SJCRH30 (cell line): ENCODE measurements at places on chromosomes 7 and 10. TPM values are rescaled to one million over a fixed set of nuclear protein-coding genes. Genes with fewer than 3 reads are reported as not detected.

Gene PLEKHS1
- total RNA-seq, result 6.1 and 7.3 TPM in 2 replicates

Gene SPDYE16
- total RNA-seq, result 0.10 TPM in 1 of 2 replicates, not detected in the other

Gene MYL7
- total RNA-seq, result not detected in 2 replicates

GRCh38 chr10:112677689-112678088, 230.7 kb downstream of the VTI1A start:
- H3K27me3 ChIP-seq, result no peaks in the 10 kb centered on the region
- no peak overlapping the region for H3K4me3 ChIP-seq
- H3K36me3 ChIP-seq, result no peaks in the 10 kb centered on the region
- DNase-seq, result no peak
- H3K4me1 ChIP-seq, result no peaks in the 10 kb centered on the region

DNA sequence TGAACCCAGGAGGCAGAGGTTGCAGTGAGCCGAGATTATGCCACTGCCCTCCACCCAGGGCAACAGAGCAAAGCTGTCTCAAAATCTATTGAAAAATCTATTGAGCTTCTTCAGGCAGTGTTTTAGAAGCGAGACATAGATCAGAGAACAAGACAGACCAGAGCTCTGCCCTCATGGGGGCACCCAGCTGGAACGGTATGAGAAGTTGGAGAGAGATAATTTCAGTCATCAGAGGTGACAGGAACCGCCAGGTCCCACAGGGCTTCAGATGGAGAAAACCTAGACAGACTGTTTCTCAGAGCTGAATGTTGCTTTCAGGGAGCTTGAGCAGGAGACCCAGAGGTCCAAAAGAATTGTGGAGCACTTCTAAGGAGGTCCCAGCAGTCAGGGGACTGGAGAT, 14.2 kb upstream of the GTF2IRD1 start:
- no peak overlapping the region for H3K4me3 ChIP-seq
- no peaks in the 10 kb centered on the region for H3K27me3 ChIP-seq
- no peak for DNase-seq

GRCh38 chr10:44334621-44335184, 50.2 kb downstream of the CXCL12 start:
- DNase-seq, result peak; percentile 31
- H3K4me3 ChIP-seq, result no peak overlapping the region
- 0 out of 2 replicates have a peak overlapping the region, but pooled peaks have one; percentile 21 for H3K27ac ChIP-seq
- H3K4me1 ChIP-seq, result peaks cover 7% of the 10 kb centered on the region; the same call in 1 of the 2 replicates

- H3K27me3 ChIP-seq, result no peaks in the 10 kb centered on the region
- H3K4me1 ChIP-seq, result no peaks in the 10 kb centered on the region
- no peak overlapping the region for H3K4me3 ChIP-seq
These were observed 56.2 kb downstream of the PLCE1 start for GRCh38 chr10:94049911-94050310.

GRCh38 chr7:138478499-138478908, 18.4 kb downstream of the TRIM24 start:
- H3K4me3 ChIP-seq, result no peak overlapping the region
- H3K36me3 ChIP-seq, result no peaks in the 10 kb centered on the region
- peaks cover 3% of the 10 kb centered on the region; the same call in 1 of the 2 replicates for H3K4me1 ChIP-seq
- no peak for DNase-seq

DNA sequence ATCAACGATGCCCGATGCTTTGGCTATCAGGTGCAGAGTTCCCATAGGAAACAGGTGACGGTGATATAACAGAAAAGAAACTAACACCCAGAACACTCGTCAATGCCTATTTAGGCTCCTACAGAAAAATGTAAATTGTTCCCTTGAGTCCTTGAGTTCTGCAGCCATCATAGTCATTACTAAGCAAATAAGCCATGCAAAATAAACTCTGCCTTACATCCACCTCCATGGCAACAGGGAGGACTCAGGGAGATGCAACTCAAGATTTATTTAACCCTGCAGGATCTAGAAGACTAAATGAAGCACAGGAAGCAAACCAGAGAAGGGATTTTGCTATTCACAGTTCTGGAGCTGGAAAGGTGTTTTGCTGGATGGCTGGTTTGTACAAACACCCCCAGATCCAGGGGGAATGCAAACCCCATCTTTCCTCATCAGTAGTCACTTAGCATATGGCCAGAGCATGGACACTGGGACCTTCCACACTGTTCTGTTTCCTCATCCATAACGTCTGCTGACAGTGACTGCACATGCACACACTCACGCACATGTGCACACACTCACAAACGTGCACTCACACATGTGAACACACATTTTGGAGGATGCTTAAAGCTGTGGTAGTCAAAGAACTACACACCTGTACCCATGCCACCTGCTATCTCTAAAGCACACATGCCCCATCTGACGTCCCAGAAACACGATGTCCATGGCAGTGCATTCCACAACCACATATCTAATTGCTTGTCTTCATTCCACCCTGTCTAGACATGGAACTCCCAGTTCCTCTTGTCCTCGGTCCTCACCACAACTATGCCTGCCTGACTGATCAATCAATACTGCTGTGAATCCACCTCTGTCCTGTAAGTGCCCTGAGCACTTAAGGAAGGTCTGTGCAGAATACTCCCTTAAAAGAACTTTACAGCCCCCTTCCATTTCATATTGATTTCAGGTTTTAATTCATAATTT, 178.2 kb downstream of the COBL start:
- DNase-seq, result no peak
- H3K36me3 ChIP-seq, result no peaks in the 10 kb centered on the region
- H3K27me3 ChIP-seq, result peaks cover 3% of the 10 kb centered on the region; the same call in 1 of the 2 replicates
- no peak overlapping the region for H3K4me3 ChIP-seq

DNA sequence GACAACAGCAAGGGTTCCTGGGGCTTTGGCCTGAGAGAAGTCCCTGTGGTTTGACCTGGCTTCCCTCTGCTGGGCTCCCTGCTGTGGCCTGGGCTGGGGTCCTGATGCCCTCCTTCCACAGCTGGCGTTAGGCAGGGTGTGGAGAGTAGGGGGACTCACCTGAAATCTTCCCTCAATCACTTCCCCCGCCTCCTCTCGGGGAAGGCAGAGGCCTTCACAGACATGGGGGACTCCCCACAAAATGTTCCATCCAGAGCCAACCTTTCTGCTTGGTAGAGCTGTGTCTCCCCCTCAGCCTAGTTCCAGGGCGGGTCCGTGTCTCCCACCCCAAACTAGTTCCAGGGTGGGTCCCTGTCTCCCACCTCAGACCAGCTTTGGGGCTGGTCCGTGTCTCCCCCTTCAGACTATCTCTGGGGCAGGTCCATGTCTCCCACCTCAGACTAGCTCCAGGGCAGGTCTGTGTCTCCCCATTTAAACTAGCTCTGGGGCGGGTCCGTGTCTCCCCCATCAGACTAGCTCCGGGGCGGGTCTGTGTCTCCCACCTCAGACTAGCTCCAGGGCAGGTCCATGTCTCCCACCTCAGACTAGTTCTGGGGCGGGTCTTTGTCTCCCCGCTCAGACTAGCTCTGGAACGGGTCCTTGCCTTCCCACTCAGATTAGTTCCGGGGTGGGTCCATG, 2.2 kb downstream of the PVRIG start:
- DNase-seq, result no peak
- H3K4me3 ChIP-seq, result no peak overlapping the region
- no peaks in the 10 kb centered on the region for H3K4me1 ChIP-seq
- no peak overlapping the region for H3K27ac ChIP-seq
- H3K27me3 ChIP-seq, result no peaks in the 10 kb centered on the region

DNA sequence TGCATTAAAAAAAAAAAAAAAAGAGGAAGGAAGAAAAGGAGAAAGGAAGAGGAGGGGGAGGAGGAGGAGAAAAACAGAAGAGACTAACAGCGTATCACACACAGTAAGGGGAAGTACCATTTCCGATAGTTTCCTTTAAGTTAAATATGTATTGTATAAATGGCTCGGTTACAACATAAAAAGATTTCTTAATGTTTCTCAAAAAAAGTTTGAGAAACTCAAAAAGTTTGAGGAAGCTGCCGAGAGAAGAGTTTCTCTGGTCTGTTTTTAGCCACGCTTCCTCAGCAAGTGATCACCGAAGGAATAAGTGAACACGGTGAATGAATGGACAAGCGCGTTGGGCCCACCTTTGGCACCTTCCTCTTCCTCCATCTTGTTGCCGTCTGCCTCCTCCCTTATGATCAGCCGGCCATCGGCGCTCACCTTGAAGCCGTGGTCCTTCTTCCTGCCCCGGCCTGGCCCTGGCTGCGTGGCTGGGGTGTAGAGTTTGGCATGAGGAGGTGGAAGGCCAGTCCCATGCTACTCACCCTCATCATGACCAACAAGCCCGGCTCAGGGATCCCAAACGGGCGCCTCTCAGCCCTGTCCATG, 31.3 kb upstream of the FRAT2 start:
- DNase-seq, result no peak
- no peak overlapping the region for H3K4me3 ChIP-seq
- H3K36me3 ChIP-seq, result peaks cover 48% of the 10 kb centered on the region
- no peaks in the 10 kb centered on the region for H3K4me1 ChIP-seq

GRCh38 chr7:98281757-98282606, 496 bp downstream of the BRI3 start:
- peak overlapping the region; percentile 68 for H3K27ac ChIP-seq
- peaks cover 6% of the 10 kb centered on the region for H3K36me3 ChIP-seq
- no peaks in the 10 kb centered on the region for H3K27me3 ChIP-seq
